ENCODE measurements at places on chromosomes 5 and 9. TPM values are rescaled to one million over a fixed set of nuclear protein-coding genes. Genes with fewer than 3 reads are reported as not detected.

The GPR151 gene
- not detected for total RNA-seq

- DNase-seq = no peak
- H3K27me3 ChIP-seq = peaks cover 3% of the 10 kb centered on the region
- H3K36me3 ChIP-seq = no peaks in the 10 kb centered on the region
- H3K4me1 ChIP-seq = peaks cover 10% of the 10 kb centered on the region
- no peak overlapping the region for H3K27ac ChIP-seq
These were observed 240.4 kb downstream of the SYK start for GRCh38 chr9:91042024-91042423.

DNA sequence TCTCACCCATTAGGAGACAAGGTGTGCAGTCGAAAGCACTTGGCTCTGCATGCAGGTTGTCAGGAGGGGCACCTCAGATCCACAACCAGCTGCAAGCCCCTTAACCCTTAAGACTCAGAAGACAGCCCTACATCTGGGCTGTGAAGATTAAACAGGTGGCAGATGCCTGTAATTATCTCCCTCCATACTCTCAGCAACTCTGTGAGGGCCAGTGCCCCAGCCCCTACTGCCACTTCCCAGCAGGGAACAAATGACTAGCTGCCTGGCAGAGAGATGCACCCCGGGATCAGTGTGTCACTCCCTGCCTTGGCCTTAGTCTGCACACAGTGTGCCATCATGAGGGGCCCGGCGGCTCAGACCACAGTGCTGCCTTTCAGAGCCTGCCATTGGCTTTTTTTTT is 42.0 kb downstream of the CRB2 start:
- no peaks in the 10 kb centered on the region for H3K36me3 ChIP-seq
- no peak overlapping the region for H3K27ac ChIP-seq
- no peaks in the 10 kb centered on the region for H3K4me1 ChIP-seq
- DNase-seq = no peak
- H3K27me3 ChIP-seq = no peaks in the 10 kb centered on the region
- no peak overlapping the region for H3K4me3 ChIP-seq

DNA sequence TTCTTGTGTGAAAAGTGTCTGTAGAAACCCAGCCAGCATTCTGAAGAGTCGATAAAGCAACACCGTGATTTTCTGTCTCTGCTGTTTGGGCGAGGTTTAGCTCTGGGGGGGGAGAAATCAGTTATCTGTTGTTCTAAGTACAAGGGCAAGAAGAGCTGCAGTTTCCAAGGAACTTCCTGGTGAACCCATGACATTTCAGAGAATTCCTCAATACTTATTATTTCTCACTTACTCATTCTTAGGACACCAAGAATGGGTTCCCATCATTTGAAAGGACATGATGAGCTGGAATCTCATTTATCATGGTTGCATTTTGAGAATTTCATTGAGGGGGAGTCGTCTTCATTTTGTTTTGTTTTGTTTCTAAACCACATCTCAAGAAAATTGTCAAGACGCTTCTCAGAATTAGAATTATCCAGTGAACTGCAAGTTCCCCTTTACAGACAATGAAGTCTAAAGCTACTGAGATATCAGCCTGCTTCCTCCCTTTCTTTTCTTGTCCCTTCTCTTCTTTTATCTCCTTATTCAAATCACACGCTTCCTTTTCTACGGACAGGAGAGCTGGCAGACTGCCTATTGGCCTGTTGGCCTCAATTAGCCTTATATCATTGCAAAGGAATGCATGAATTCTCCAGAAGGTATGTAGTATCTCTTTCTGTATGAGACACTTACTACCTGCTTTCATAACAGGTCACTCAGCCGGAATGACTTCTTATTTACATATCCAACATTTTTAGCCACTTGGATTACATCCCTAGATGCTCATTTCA is 53.7 kb downstream of the ZNF462 start:
- H3K27ac ChIP-seq = peak overlapping the region; percentile 70
- no peak for DNase-seq
- peaks cover 38% of the 10 kb centered on the region for H3K4me1 ChIP-seq
- H3K36me3 ChIP-seq = peaks cover 31% of the 10 kb centered on the region
- H3K4me3 ChIP-seq = no peak overlapping the region
- no peaks in the 10 kb centered on the region for H3K27me3 ChIP-seq

GRCh38 chr5:79851391-79851863 is 139.6 kb downstream of the MTX3 start:
- DNase-seq = no peak
- H3K27me3 ChIP-seq = peaks cover 13% of the 10 kb centered on the region
- no peaks in the 10 kb centered on the region for H3K36me3 ChIP-seq
